ENCODE measurements at places on chromosomes 7 and 10.

- DNase-seq = no peak
These were observed 182.1 kb upstream of the PLXDC2 start for GRCh38 chr10:19634163-19634562.

- DNase-seq = no peak
These were observed 227.6 kb downstream of the FZD1 start for GRCh38 chr7:91491868-91492267.

- no peak for DNase-seq
These were observed 2.0 kb upstream of the GNAI1 start for GRCh38 chr7:80132594-80132993.

DNA sequence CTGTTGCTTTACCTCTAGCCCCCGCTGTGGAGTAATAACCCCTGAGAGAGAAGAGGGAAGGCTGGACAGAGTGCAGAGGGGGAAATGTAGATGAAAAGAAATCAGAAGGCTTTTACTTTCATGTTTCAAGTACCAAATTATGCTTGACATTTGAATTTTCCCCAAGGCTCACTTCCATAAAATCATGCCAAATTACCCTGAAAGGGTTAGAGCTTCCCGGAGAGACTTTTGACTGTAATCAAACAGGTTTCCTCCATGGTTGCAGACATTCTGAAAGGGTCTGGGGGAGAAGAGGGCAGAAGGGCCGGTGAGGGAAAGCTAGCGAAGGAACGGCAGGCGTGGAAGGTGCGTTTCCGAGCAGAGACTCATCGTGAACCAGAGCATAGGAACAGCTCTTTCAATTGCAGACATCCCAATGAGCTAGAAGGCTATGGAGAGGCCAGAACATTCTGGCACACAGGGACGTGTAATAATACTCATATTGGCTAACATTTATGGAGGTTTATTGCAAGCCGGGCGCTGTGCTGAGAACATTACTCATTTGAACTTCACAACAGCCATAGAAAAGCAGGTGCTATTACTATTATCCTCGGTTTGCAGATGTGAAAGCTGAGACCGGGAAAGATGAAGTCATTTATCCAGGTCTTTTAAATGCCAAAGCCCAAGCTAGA lies 620.8 kb upstream of the AUTS2 start:
- DNase-seq = no peak

DNA sequence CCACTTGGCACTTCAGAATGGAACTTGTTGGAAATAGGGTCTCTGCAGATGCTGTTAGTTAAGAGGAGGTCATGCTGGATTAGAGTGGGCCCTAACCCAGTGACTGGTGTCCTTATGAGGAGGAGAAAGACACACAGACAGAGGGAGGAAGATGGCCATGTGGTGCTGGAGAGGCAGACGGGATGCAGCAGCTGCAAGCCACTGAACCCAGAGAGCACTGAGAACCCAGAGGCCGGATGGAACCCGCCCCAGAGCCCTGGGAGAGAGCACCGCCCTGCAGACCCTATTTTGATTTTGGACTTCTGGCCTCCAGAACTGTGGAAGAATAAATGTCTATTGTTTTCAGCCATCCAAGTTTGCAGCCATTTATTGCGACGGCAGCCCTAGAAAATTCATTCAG lies 58.0 kb upstream of the EBF3 start:
- no peak for DNase-seq

DNA sequence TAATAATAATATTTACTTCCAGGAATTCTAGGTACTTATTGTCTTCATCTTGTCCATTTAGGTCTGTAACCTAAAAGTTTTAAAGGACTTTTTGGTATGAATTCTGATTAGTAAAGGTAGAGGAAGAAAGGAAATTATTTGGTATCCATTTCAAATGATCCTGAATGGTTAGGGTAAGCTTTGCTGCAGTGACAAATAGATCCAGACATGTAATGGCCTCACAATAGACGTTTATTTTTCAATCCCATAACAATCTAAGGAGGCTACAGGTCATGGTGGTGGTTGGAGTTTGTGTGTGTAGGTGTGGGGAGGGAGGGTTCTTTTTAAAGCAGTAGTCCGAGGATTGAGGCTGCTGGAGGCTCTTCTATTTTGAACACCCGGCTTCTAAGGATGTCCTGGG lies 5.3 kb downstream of the FBH1 start:
- DNase-seq = no peak

DNA sequence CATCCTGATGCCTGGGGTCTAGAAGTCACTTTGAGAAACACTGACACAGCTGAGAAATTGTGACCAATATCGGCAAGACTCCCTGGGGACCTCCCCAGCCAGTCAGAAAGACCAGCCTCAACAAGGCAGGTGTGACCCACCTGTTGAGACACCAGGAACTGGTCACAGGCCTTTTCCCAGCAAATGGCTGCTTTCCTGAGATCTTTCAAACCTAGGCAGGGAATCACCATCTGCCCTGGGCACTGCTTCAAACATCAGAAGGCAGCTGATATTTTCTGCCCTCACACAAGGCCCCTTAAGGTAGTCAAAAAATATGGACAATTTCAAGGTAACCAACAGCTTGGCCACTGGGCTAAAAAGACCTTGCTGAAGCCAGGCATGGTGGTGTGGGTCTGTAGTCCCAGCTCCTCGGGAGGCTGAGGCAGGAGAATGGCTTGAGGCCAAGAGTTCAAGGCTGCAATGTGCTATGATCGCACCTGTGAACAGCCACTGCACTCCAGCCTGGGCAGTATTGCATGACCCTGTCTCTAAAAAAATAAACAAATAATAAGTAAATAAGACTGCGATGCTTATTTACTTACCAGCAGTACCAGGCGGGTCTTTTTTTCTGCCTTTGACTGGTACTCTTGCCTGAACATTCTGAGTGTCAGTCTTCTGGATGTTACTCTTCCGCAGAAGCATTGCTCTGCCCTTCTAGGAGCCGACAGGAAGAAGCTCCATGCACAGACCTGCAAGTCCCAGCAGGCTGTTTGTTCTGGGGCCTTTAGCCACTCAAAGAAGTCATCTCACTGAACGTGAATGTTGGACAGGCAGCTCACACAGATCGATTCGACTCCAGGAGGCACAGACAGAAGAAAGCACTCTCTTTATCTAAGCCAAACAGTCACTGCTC lies 59.7 kb downstream of the SORBS1 start:
- DNase-seq = no peak

GRCh38 chr10:13189961-13190360 lies 28.6 kb downstream of the MCM10 start:
- DNase-seq = no peak

DNA sequence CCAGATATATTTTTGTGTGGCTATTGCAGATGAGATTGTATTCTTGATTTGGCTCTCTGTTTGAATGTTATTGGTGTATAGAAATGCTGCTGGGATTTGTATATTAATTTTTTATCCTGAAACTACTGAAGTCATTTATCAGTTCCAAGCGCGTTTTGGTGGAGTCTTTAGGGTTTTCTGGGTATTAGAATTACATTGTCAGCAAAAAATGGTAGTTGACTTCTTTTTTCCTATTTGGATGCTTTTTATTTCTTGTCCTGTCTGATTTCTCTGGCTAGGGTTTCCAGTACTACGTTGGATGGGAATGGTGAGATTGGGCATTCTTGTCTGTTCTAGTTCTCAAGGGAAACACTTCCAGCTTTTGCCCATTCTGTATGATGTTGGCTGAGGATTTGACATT lies 415.5 kb upstream of the CHRM2 start:
- DNase-seq = no peak

- no peak for DNase-seq
These were observed 91.2 kb upstream of the AHR start for GRCh38 chr7:17207220-17207619.

DNA sequence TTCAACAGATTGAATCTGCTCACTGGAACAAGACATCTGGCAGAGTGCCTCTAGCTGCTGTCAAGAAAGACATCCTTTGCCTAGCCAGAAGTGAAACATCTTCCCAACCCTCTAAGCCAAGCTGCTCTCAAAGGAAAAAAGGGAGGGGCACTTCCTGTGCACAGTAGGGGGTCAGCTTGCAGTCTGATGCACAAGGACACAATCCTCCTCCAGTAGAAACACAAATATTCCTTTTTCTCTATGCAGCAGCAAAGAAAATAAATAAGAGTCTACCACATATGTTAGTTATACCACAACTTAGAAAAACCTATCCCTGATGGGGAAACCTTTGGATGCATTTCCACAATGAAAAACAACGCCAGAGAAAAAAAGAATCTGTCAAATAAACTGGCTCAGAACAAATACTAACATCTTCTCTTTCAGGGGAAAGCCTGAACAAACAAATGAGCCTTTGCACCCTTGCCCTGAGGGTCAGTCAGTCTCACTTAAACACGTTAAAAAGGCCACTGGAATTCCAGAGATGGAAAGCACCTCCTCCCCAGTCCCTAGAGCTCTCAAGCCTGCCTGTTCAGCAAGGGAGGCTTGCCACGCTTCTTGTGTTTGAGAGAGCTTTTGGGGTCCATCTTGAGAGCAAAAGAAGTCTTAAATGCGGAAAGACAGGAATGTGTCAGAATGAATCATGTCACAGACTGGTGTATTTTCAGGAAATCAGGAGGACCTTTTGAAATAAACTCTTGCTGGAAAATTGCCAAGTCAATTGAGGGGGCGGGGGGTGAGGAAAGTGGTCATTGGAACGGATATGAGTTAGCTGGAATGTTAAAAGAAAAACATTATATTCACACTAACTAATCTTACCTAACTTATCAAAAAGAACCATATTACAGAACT lies 7.5 kb downstream of the LAMB1 start:
- DNase-seq = no peak

DNA sequence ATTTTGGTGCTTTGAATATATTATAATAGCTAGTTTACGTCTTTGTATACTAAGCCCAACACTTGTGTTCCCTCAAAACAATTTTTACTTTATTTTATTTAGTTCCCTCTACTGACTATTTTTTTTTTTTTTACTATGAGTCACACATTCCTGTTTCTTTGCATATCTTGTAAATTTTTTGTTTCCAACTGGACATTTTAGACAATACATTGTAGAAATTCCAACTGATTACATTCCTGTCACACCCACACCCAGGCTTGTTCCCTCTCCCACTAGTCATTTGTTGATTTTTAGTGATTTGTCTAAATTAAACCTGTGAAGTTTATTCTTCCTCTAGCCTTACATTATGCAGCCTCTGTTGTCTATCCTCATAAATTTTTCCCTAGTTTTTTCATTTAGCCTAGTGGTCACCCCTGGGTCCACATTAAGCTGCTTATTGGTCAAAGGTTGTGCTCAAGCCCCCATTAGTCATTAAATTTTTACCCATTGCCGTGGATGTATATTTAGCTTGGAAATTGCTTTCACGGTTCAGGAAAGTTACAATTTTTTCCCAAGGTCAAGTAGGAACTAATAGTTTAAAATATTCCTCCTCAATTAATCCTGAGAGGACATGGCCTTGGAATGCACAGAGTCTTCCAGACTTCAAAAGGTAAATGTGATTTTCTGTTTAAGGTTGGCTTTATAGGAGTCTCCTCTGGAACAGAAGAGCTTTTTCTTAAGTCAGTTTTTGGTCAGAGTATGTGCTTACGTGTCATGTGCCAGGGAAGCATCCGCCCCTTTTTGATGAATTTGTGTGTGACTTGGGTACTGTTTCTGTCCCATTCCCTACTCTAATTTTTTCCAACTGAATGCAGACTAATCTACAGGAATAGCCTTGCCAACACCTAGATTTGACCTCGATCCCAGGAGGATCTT lies 207.6 kb upstream of the TMEM72 start:
- no peak for DNase-seq

GRCh38 chr7:66296-66695 lies 126.1 kb upstream of the FAM20C start:
- DNase-seq = no peak

DNA sequence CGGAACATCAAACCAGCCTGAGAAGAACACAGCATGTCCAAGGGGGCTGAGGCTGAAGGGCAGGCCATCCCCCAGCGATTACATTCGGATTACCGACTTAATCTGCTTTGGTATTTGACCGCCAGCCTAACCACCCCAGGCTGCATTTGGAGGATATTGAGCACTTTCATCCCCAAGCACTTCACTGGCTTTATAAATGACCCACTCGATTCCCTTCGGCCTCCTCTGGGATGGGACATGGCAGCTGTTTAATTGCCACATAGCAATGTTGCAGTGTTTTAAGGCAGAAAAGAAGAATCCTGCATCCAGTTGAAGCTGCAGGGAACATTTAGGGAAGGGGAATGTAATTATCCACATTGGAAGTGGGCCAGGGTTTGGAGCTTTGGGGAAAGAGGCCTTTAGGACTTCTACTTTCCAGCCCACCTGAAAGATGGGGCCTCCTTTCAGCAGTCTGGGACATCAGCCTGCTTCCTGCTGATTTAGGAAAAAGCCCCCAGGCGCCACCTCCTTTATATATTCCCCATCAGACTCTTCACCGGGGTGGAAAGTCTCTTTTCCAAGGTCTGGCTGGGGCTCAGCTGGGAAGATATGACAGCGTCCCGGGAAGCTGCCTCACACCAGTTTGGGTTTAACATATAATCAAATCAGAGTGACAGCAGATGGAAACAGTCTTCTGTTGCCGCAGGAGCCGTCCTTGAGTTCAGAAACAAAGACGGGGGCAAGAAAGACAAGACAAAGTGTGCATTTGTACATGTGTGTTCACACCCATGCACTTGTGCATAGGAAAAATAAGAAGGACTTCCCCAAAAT lies 9.2 kb downstream of the DPCD start:
- no peak for DNase-seq

- no peak for DNase-seq
These were observed 11.5 kb upstream of the SLC29A3 start for GRCh38 chr10:71307469-71308085.

DNA sequence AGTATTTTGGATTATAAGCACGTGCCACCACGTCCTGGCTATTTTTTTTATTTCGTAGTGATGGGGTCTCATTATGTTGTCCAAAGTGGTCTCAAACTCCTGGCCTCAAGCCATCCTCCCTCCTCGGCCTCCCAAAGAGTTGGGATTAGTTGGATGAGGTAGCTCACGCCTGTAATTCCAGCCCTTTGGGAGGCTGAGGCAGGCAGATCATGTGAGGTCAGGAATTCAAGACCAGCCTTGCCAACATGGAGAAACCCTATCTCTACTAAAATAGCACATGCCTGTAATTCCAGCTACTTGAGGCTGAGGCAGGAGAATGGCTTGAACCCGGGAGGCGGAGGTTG lies 21.8 kb upstream of the YWHAG start:
- DNase-seq = no peak

GRCh38 chr10:804787-805619 lies 115.5 kb upstream of the DIP2C start:
- DNase-seq = no peak

- DNase-seq = no peak
These were observed 155.9 kb upstream of the EGR2 start for GRCh38 chr10:62972103-62972502.

GRCh38 chr7:137695942-137696341 lies 150.8 kb downstream of the DGKI start:
- no peak for DNase-seq

GRCh38 chr7:148566736-148567135 lies 23.8 kb upstream of the C7orf33 start:
- DNase-seq = no peak

DNA sequence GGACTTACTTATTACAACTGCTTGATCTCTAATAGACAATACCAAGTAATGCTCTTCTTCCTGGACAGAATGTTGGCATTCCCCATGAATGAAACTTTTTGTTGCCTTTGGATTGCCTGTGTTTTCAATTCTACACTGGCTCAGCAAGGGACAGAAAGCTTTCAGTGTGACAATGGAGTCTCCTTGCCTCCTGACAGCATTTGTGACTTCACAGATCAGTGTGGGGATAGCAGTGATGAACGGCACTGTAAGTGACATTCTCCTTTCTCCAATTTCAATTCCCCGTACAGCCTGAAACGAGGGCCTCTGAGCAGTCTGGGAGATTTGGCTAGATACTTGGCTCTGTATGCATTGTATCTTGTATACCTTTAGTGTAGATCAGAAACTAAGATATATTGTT lies 290 bp downstream of the MALRD1 start:
- no peak for DNase-seq
